ENCODE measurements at places on chromosomes 12 and 14. TPM values are rescaled to one million over a fixed set of nuclear protein-coding genes. Genes with fewer than 3 reads are reported as not detected.

GRCh38 chr12:58051378-58051777 is 110.0 kb downstream of the ATP23 start:
- no peak for DNase-seq

DNA sequence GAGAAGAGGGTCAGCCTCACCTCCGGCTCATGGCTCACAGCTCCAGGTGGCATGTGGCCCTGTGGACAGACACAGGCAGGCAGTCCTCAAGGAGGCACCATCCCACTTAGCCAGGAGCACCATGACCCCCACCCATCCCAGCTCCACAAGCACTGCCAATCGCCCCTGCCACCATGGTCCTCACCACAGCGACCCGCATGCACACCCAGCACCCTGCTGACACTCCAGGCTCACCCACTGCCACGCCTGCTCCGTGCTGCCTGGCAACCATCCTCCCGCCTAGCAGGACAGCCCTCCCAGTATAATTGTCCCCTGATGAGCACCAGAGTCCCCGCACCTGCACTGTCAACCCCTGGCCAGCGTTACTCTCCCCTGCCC is 50.9 kb downstream of the TRPV4 start:
- no peak for DNase-seq

DNA sequence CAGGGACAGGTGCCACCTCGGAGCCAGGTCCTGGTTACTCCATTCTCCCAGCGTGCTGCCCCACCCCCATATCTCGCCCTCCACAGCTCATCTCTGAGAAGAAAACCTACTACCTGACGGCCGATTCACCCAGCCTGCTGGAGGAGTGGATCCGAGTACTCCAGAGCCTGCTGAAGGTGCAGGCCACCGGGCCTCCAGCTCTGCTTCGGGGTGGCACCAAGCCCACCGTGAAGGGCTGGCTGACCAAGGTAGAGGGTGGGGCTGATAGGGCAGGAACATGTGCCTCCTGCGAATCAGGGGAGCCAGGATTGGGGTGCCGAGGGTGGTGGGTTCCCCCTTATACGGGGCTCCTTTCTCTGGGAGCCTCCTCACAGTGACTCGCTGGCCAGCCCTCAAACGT is 25.9 kb downstream of the PIGH start:
- DNase-seq, result no peak

GRCh38 chr14:57168138-57168679 is 100.5 kb downstream of the EXOC5 start:
- DNase-seq, result no peak

GRCh38 chr14:104965561-104966231 is 12.5 kb downstream of the AHNAK2 start:
- DNase-seq, result no peak

- DNase-seq, result no peak
Observed at GRCh38 chr12:69657376-69658137, 41.5 kb downstream of the BEST3 start.

TEDC1 gene
- total RNA-seq, result 11.1 TPM

MON2 gene
- total RNA-seq, result 108 TPM
